ENCODE measurements at places on chromosomes 12 and 14. TPM values are rescaled to one million over a fixed set of nuclear protein-coding genes. Genes with fewer than 3 reads are reported as not detected.

DNA sequence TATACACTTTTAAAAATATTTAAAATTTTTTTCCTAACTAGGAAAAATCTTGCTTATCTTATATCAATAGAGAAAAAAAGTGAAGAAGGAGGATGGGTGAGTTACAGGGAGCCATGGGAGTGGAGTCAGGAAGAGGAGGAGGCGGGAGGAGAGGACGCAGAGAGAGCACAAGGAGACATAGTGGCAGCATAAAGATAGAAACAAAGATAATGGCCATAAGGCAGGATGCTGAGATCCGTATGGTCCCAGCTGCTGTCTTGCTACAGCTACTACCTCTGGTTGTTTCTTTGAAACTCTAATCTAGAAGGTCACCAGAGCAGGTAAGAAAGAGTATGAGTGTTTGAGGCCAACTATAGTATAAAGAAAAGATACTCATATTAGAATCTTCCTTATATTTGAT lies 2.6 kb upstream of the SOX5 start:
- H3K27ac ChIP-seq = no peak overlapping the region
- peak; percentile 52 for DNase-seq
- H3K4me3 ChIP-seq = peak overlapping the region; percentile 79
- peaks cover 3% of the 10 kb centered on the region for H3K27me3 ChIP-seq

DNA sequence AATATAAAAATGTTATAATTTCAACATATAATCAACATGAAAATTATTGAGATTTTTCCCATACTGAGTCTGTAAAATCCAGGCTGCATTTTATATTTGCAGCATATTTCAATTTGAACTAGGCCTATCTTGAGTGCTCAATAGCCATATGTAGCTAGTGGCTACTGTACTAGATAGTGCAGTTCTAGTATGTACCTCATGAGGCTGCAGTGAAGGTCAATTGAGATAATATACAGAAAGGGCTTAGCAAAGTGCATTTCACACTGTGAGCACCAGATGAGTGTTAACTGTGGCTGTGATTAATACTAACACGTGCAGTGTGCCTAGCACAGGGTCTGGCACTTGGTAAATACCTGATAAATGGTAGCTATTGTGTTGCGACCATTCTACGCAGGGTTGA lies 5.4 kb upstream of the SLC22A17 start:
- H3K36me3 ChIP-seq = peaks cover 11% of the 10 kb centered on the region
- peaks cover 9% of the 10 kb centered on the region for H3K27me3 ChIP-seq
- H3K4me1 ChIP-seq = peaks cover 16% of the 10 kb centered on the region
- H3K27ac ChIP-seq = no peak overlapping the region
- no peak for DNase-seq

Gene L3HYPDH
- 6.8 TPM for total RNA-seq

DNA sequence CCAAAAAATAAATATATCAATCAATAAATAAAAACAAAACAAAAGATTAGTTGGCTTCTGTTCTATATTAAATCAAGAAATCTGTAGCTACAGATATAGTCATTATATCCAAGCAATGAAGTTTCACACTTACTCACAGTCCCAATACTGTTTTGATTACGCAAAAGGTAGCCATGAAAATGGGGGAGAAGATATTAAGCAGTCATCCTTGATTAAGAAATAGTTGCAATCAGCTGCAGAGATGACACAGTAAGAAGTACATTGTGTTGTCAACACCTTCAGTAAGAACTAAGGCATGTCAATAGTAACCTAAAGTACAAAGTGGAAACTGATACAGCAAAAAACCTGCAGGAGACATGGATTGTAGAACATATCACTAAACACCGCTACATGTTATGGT lies 11.0 kb upstream of the RHOJ start:
- no peaks in the 10 kb centered on the region for H3K36me3 ChIP-seq
- H3K4me3 ChIP-seq = no peak overlapping the region
- no peak for DNase-seq
- peaks cover 5% of the 10 kb centered on the region for H3K27me3 ChIP-seq
- H3K4me1 ChIP-seq = no peaks in the 10 kb centered on the region

GRCh38 chr14:37550511-37550910 lies 44.5 kb downstream of the FOXA1 start:
- peaks cover 9% of the 10 kb centered on the region for H3K36me3 ChIP-seq
- no peaks in the 10 kb centered on the region for H3K27me3 ChIP-seq
- DNase-seq = no peak

Gene SYT1
- total RNA-seq = 155 TPM

DNA sequence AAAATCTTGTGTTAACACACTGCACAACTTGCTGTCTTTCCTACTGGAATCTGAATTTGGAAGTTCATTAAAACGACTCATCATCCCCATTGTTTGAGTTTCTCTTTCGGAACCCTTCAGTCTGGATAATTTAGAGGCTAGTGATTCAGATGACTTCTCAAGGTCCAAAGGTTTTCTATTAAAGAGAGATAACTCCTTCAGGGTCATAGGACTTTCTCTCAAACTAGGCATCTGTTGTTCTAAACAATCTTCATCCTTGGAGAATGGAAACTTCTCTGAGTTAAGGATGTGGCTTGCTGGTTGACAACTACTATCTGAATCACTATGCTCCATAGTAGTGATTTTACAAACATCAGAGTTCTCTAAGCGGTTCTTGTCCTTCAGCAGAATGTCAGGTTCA lies 4.4 kb downstream of the MLH3 start:
- no peak for DNase-seq
- no peaks in the 10 kb centered on the region for H3K36me3 ChIP-seq
- H3K27ac ChIP-seq = no peak overlapping the region

- H3K4me1 ChIP-seq = no peaks in the 10 kb centered on the region
- H3K36me3 ChIP-seq = no peaks in the 10 kb centered on the region
- no peak overlapping the region for H3K4me3 ChIP-seq
- H3K27me3 ChIP-seq = peaks cover 2% of the 10 kb centered on the region
- H3K27ac ChIP-seq = no peak overlapping the region
These were observed 11.1 kb upstream of the ANO6 start for GRCh38 chr12:45204757-45205156.

DNA sequence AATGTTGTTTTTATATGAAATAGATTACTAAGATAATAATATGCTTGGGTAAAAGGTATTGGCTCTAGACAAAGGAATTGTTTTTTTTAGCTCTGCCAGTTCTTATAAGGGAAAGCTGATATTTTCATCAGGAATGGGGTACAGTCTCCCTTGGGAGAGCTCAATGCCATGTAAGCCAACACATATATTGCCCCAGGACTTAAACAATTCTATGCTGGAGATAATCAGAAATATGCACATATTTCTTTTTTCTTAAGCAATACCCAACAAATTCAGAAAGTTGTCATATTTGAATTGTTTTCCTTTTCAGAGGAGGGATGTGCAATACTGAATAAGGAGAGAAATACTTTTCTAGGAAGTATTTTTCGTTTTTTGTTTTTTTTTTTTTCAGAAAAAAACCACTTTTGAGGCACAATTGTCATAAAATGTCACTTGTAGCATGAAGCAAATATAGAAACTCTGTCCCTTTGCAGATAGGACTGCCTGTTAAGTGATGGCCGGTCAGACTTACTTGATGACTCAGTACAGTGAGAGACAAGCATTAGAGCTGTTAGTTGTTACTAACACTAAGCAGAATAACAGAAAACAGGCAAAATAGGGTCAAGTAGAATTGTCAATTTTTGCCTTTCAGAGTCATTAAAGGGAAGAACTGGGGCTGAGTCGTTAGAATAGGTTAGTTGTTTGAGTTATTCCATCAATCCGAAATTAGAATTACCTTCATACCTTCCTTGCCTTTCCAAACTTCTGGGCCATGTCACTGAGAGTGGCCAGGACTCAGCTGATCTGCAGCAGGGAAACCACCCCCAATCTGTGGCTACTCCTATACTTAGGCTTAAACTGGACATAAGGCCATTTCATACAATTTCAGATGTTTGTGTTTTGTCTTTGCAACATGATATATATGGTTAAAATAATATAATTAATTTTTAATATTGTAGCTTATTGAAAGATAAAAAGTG lies 168.1 kb downstream of the SLC38A4 start:
- H3K27ac ChIP-seq = no peak overlapping the region
- H3K4me1 ChIP-seq = peaks cover 21% of the 10 kb centered on the region
- no peak for DNase-seq
- no peak overlapping the region for H3K4me3 ChIP-seq
- peaks cover 2% of the 10 kb centered on the region for H3K27me3 ChIP-seq
- H3K36me3 ChIP-seq = no peaks in the 10 kb centered on the region
